ENCODE measurements at places on chromosomes 2 and 18. TPM values are rescaled to one million over a fixed set of nuclear protein-coding genes. Genes with fewer than 3 reads are reported as not detected.

GRCh38 chr2:132595693-132596092 is 74.3 kb downstream of the LYPD1 start:
- H3K27me3 ChIP-seq, result no peaks in the 10 kb centered on the region
- H3K36me3 ChIP-seq, result no peaks in the 10 kb centered on the region
- no peak overlapping the region for H3K4me3 ChIP-seq
- no peak overlapping the region for H3K27ac ChIP-seq

RGPD3 gene
- polyA plus RNA-seq, result 0.20 TPM

DNA sequence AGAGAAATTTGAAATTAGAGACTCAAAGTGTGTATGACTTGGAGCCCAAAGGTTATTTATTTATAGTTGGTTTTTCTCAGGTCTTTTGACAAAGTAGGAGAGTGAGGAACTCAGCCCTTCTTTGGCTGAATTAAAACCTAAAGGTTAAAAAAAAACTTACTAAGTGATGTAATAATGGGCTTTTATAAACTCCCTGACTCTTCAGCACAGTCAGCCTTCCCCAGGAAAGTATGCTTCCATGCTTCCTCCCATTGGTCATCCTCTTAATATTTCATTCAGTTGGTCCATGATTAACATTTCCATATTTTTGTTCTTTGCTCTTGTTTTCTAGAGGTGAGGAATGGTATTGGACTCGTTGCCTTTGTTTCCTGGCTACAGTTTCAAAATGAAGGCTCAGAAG is 7.2 kb downstream of the ARPC2 start:
- no peak overlapping the region for H3K27ac ChIP-seq
- no peak overlapping the region for H3K4me3 ChIP-seq
- peaks cover 32% of the 10 kb centered on the region for H3K4me1 ChIP-seq

- H3K27ac ChIP-seq, result no peak overlapping the region
- no peaks in the 10 kb centered on the region for H3K4me1 ChIP-seq
- H3K27me3 ChIP-seq, result no peaks in the 10 kb centered on the region
- no peaks in the 10 kb centered on the region for H3K36me3 ChIP-seq
- DNase-seq, result peak; percentile 72
These were observed 48.2 kb upstream of the LGALSL start for GRCh38 chr2:64405581-64406406.

- no peaks in the 10 kb centered on the region for H3K4me1 ChIP-seq
- H3K4me3 ChIP-seq, result no peak overlapping the region
- H3K27ac ChIP-seq, result no peak overlapping the region
- no peak for DNase-seq
- no peaks in the 10 kb centered on the region for H3K27me3 ChIP-seq
- no peaks in the 10 kb centered on the region for H3K36me3 ChIP-seq
These were observed 155.5 kb downstream of the TMEM247 start for GRCh38 chr2:46634905-46635304.

ICOS gene
- 0.10 TPM for polyA plus RNA-seq

GRCh38 chr2:134714228-134714627 is 4.6 kb downstream of the TMEM163 start:
- H3K4me1 ChIP-seq, result no peaks in the 10 kb centered on the region
- H3K36me3 ChIP-seq, result no peaks in the 10 kb centered on the region
- H3K4me3 ChIP-seq, result no peak overlapping the region
- H3K27me3 ChIP-seq, result no peaks in the 10 kb centered on the region

- no peak overlapping the region for H3K4me3 ChIP-seq
- H3K27ac ChIP-seq, result no peak overlapping the region
- DNase-seq, result no peak
- no peaks in the 10 kb centered on the region for H3K4me1 ChIP-seq
- no peaks in the 10 kb centered on the region for H3K36me3 ChIP-seq
These were observed 410.0 kb downstream of the CDH19 start for GRCh38 chr18:66193938-66194337.
